GM13976 (cell line): ENCODE measurements at places on chromosomes 11 and 22.

GRCh38 chr22:48886604-48887393 is 940.9 kb downstream of the BRD1 start:
- no peak for DNase-seq

- DNase-seq: no peak
Observed at GRCh38 chr11:123143921-123144320, 51.1 kb downstream of the CLMP start.

DNA sequence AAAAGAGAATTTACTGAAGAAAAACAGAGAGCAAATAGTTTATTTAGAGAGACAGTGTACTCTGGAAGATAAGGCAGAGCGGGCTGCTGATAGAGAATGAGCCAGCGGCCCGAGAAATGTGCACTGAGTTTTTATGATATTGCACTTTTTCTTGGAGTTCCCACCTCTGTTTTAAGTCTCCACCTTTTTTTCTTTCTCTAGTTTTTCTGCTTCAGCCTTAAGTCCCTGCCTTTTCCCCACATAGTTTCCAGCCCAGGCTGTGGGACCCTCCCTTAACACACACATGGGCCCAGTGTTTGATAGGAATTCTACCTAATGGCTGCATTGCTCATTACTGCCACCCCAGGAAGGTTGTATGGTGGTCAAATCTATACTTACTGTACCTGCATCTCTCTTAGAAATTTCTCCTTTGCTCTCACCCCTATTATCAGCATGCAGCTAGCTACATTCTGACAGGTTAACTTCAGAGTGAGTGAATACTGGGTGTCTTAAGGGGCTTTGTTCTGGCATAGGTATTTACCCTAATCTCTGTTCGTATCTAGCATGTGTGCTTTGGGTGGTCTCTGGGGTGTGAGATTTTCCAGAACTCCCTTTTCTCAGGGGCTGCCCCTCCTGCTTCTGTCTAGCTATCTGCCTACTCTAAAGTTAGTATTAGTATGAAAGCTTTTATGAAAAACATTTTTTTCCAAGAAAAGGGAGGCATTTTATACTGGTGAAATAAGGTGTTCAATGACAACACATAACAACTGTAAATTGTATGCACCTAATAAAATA is 127.3 kb upstream of the TOP3B start:
- DNase-seq: no peak

DNA sequence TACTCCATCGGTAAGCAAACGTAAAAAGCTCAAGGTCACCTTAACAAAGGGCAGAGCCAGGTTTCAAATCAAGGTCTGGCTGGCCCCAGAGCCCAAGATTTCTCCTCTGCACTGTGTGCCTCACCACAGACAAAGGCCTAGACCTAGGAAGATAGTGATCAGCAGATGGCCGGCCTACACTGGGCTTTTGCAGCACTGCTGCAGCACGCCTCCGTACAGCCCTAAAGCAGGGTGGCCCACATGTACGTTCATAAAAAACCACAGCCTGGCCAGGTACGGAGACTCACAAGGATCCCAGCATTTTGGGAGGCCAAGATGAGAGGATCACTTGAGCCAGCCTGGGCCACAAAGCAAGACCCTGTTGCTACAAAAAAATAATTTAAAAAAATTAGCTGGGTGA is 106.3 kb upstream of the PITPNB start:
- DNase-seq: peak; percentile 4

DNA sequence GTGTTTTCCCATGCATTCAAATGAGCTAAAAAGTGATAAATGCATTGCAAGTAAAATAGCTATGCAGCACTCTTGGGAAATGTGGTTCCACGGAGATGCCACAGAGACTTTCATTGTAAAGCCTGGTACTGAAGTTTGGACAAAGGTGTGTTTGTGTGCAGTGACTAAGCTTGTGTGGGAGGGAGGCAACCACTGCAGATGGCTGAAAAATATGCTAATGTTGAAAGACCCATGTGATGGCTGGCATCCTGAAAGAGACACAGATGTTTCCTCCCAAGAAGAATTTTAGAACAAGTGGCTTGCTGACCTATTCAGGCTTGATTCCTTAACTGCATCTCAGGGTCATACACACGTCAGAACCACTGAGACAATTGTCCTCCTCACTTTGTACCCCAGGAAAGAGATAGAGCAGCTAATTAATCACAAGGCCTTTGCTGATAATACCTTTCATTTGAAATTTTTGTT is 73.8 kb downstream of the FAM76B start:
- DNase-seq: no peak

DNA sequence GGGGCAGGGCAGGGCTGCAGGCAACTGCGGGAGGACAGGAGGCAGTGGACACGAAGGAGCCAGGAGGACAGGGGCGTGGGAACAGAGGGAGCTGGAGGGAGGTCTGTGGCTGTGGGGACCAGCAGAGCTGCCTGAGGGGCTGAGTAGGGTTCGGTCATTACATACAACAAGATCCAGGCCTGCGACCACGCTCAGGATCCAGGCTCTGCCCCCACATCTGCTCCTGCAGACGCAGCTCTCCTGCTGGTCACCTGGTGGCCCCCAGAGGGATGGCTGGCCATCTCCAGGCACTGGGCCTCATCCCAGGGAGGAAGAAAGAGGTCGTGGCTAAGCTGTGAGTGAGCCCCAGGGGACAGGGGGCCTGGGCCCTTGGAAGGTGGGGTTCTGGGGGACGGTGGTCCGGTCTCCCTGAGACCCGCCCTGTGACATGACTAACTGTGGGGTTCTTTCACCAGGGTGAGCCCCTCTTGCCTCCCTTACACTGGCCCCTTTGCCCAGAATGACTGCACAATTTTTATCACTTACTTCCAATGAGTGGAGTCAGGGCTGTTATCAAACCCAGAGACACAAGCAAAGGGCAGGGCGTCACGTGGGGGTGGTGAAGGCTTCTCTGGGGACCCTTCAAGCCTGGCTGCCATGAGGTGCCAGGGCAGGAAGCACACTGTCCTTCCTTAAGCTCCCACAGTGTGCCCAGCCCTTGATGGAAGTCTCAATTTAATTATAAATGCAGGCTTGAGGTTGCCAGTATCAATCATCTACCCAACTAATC is 6.7 kb upstream of the APOBEC3A start:
- no peak for DNase-seq

DNA sequence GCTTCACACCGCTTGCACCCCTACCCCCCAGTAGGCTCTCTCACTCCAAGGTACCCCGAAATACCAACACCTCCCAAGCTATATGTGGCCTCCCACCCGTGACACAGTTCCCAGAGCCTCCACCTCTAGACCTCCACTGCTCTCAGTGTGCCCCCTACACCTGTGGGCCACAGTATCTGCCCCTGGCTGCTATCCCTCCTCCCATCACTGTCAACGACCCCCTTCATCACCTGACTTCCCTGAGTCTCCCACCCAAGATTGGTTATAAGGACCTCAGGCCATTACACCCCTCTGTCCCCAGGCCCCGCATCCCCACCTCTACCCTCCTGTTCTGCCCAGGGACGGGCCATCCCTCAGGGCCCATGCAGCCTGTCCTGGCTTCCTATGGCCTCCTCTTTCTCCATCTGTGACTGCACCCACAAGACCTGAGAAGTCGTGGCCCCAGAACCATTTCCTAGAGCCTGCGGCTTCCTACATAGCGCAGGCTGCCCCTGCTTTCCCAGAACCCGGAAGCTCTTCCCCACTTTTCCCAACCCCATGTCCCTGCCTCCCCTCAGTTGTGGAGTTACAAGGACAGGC is 734 bp downstream of the ACR start:
- no peak for DNase-seq

- no peak for DNase-seq
Observed at GRCh38 chr11:27201454-27202302, 161.1 kb downstream of the BBOX1 start.

- DNase-seq: no peak
Observed at GRCh38 chr22:17043521-17043920, 35.5 kb upstream of the GAB4 start.

- DNase-seq: no peak
Observed at GRCh38 chr11:14218728-14219127, 140.3 kb downstream of the RRAS2 start.

DNA sequence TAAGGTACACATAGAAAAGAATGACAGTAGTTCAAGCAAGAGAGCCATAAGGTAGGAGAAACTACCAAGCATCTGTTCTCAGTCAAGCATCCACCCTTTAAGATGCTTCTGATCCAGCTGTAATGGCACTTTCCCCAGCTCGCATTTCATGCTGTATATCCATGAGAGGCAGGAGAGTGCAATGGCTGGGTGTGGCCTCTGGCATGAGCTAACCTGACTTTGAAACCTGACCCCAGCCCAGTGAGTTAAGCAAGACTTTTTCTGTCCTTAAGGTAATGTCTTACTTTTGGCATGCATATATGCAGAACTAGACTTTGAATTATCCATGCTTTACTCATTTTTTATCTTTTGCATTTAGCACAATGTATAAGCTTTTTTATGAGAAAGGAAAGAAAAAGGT is 79.8 kb upstream of the CNTN5 start:
- DNase-seq: no peak

GRCh38 chr11:74734559-74734925 is 3.3 kb upstream of the CHRDL2 start:
- no peak for DNase-seq

GRCh38 chr11:126165757-126166156 is 45.7 kb downstream of the RPUSD4 start:
- DNase-seq: no peak

GRCh38 chr11:128290106-128290840 is 297.1 kb downstream of the ETS1 start:
- DNase-seq: peak; percentile 70
